Stimulated activated CD8-positive, alpha-beta memory T cell treated with anti-CD3 and anti-CD28 coated beads, Interleukin-4, amount 100 ng/mL, for 1 hour (primary cell): ENCODE measurements at places on chromosomes 3 and 15.

DNA sequence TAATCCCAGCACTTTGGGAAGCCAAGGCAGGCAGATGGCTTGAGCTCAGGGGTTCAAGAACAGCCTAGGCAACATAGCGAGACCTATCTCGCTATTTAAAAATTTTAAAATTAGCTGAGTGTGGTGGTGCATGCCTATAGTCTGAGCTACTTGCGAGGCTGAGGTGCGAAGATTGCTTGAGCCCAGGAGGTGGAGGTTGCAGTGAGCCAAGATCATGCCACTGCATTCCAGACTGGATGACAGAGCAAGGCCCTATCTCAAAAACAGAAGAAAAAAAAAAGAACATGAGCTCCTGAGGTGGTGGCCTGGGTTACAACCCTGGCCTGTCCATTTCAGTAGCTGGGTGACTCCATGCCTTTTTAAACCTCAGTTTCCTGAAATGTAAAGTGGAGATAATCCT lies 7.2 kb downstream of the DNASE1L3 start:
- no peak for DNase-seq

GRCh38 chr3:73498764-73499622 lies 125.7 kb downstream of the PDZRN3 start:
- DNase-seq, result no peak

- no peak for DNase-seq
Observed at GRCh38 chr3:27174530-27174929, 194.7 kb downstream of the NEK10 start.

DNA sequence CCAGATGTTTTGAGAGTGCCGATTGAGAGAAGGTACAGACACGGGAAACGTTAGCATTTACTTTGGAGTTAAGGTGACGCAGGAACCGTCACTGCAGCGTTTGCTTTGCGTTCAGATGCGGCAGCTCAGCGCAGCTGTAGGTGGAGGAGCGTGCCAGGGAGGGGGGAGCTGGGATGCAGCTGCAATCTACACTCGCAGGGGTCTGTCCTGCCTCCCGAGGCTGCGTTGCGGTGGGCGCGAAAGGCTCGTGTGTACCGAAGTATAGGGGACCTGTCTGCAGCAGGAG lies 425 bp upstream of the FYTTD1 start:
- no peak for DNase-seq

DNA sequence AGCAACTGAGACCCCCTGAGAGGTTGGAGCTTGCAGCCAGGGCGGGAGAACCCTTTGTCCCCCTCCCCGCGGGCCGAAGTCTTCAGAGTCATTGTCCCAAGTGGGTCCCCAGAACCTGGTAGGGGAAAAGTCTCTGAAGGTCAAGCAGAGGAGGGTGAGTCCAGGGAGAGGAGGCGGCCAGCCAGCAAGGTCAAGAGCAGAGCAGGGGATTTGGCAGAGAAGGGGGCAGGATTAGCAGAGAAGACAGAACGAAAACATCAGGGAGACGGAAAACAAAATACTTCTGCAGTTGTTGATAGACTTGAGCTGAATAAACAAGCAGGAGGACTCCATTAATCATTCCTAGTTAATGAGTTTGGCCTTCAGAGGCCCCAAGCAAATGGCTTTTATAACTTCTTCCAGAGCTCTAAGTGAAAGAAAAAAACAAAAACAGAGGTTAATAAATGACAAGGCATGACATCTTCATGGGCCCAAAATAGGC lies 66.7 kb downstream of the GRIP2 start:
- DNase-seq, result no peak

GRCh38 chr3:48088056-48088748 lies 72.0 kb upstream of the MAP4 start:
- no peak for DNase-seq

DNA sequence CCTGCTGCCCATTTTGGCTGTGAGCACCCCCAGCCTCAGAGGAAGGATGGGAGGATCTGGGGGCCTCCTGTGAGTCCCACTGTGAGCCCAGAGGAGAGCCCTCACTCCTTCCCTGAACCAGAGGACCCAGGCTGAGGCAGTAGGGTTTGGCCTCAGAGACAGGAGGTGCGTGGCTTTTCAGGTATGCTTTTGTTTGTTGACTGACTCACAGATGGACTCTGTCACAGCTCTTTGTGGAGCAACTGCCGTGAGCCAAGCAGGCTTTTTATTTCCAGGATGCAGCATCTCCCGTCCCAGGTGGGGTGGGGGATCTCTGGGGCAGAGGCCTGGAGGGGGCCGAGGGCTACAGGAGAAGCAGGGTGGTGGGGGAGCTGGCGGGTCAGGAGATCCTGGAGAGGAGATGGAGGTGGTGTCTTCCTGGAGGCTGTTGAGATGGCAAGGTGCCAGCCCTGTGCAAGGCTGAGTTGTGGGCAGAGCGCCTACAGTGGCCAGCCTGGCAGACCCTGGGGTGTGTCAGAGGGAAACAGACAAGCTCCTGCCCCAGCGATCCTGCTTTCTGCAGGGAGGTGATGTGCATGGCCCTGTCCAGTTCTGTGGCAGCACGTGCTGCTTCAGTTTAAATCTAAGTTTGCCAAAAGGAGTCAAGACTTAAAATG lies 24.0 kb downstream of the PLXNA1 start:
- no peak for DNase-seq
